ENCODE measurements at places on chromosomes 3 and 15.

- no peak for DNase-seq
These were observed 19.5 kb upstream of the P4HTM start for GRCh38 chr3:48970586-48970985.

DNA sequence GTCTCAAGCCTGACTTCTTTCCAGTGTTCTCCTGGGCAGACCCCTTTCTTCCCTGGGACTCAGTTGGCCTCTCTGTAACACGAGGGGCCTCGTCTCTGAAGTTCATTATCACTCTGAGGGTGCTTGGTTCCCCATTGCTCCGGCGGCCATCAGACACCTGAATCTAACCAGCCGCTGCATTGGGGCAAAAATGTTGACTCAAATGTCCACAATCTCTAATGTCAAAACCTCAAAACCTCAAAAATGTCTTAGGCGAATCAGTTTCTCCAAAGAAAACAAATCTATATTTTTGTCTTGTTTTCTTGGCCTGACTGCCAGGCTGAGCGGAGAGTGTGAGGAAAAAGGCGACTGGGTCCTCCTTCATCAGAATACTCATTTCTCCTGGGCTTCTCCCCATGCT, 220.7 kb downstream of the VPS13C start:
- no peak for DNase-seq

- DNase-seq, result no peak
These were observed 34.7 kb downstream of the GBE1 start for GRCh38 chr3:81726735-81727134.

GRCh38 chr15:88949734-88950400, 36.7 kb upstream of the MFGE8 start:
- no peak for DNase-seq

DNA sequence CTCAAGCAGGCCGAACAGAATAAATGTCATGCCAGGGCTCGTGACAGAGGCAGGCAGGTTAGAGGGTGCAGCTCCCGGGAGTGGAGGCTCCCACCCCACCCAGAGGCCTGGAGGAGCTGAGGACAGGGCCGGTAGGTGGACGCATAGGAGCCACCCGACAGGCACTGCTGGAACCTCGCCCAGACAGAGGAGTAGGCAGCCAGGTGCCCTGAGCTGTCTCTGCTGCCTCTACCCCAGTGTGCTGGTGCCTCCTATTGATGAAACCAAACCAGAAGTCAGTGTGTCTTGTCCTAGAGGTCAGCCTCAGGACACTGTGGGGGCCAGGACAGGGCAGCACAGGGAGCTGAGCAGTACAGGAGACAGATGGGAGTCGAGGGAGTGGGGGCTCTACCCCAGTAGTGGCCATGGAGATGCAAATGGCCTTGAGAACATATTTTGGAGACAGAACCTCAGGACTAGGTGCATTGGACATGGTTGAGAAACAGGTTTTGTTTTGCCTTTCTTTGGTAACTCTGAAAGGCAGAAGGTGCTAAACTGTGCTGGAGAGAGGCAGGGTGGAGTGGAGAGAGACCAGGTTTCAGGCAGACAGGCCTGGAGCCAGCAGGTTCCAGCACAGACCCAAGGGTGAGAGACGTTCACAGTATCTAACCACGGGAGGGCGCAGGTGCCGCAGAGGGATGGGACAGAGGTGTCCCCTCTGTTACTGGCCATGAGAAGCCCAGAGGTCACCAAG, 15.4 kb upstream of the KLF15 start:
- no peak for DNase-seq

DNA sequence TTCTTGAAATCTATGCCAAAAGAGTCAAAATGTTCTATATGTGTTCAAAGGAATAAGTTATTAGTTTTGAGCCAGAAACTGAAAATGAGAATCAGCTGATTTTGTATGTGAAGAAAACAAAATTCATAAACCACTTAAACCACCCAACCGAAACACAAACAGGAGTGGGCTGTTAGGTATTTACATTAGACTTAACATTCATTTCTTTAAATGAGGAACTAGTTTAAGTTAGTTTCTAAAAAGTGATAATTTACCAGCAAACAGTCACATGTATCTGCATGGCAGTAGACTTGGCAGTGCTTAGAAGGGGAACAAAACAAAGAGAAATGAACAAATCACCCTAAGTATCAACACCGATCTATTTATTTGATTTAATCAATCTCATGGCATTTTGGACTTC, 128.0 kb downstream of the GMNC start:
- no peak for DNase-seq

DNA sequence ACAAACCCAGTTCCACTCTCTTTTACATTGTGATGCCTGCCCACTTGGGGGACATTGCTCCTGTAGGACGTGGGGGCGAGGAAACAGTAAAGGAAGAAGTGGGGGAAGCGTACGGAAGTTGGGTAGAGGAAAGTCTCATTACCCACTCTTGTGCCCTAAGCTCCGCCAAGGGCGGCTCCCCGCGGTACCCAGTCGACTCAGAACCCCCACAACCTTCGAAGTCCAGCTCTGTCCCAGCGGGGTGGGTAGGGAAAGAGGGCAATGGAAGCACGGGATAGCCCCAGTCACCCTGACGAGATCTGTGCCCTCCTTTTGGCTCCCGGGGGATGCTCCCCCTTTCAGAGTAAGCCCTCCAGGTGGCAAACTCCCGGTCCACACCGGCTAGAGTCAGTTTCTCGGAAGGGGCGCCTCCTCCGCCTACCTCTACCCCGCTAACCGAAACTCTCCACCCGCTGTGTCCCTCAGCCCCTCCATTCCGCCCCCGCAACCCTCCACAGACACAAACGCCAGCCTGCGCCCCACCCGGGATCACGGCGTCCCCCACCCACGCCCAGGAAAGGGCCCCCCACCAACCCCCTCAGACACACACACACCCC, 527 bp downstream of the CSNK1G1 start:
- peak; percentile 7 for DNase-seq

DNA sequence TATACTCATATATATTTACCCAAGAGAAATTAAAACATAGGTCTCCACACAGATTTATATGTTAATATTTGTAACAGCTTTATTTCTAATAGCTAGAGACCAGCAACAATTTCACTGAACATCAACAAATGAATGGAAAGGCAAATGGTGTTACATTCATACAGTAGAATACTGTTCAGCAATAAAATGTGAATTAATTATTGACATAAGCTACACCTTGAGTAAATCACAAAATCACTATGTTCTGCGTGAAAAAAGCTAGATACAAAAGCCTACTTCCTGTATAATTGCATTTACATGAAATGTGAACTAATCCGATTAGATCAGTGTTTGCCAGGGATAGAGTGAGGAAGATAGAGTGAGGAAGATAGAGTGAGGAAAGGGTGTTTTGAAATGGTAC, 945.7 kb downstream of the SQOR start:
- DNase-seq, result no peak

- no peak for DNase-seq
These were observed 3.0 kb upstream of the RYK start for GRCh38 chr3:134253475-134254226.

GRCh38 chr3:189820365-189820720, 189.2 kb downstream of the TP63 start:
- no peak for DNase-seq

DNA sequence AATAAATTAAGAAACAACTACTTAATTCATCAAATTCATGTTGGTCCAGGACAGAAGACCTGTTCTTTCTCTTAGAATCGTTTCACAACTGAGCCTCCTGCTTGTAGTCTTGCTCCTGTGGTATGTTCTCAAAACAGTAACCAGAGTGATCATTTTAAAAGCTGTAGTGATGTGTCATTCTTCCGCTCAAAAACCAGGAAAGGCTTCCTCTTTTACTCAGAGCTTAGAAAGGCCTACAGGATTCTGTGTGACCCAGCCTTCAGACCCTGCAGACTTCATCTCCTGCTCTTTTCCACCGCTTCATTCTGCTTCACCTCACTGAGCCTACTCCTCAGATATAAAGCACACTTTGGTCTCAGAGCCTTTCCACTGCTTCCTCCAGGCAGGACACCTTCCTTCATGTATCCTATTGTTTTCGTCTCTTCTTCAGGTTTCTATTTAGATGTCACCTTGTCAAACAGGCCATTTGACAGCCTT, 22.7 kb downstream of the ST6GAL1 start:
- DNase-seq, result no peak

All from activated CD8-positive, alpha-beta memory T cell treated with anti-CD3 and anti-CD28 coated beads for 48 hours (primary cell).